ENCODE measurements at places on chromosomes 12 and 14.
A peak's percentile ranks its signal among the peaks of the same experiment; 100 is the strongest.

DNA sequence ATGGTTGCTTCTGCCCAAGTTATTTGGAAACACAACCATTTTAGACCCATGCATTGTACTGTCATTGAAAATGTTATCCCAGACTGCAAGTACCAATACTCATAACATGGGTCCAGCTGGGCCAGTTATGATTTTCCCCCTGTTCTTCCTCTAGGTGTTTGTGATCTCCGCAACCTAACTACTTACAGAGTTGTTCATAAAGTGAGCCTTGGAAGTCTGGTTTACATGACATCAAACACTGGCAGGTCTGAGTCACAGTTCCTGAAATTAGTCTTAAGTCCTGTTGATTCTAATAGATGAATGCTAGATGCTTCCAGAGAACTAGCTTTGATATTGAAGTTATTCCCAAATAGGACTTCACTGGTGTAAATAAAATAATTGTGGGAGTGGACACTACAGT is 487.0 kb downstream of the MED13L start:
- no peak for DNase-seq

DNA sequence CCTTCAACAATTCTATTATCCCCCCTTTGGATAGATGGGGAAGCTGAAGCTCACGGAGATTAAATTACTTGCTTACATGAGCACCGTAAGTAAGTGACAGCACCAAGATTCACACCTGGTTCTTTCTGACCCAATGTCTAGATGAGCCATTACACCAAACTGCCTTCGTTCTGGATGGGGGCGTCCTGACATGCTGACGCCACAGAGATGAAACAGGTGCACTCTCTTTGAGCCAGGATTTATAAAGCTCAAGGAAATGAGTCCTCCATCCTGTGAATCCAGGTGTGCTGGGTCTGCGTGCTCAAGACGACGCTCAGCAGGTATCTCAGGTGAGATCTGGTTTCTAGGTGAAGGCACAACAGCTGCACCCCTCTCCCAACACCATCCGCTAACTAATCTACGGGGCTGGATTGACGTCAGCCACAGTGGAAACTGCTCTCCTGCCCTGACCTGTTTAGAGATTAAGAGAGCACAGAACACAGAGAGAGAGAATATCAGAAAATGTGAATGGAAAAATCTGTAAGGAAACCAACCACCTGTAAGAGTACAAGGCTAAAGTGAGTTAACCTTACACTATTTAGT is 61.6 kb downstream of the KSR2 start:
- DNase-seq = no peak

DNA sequence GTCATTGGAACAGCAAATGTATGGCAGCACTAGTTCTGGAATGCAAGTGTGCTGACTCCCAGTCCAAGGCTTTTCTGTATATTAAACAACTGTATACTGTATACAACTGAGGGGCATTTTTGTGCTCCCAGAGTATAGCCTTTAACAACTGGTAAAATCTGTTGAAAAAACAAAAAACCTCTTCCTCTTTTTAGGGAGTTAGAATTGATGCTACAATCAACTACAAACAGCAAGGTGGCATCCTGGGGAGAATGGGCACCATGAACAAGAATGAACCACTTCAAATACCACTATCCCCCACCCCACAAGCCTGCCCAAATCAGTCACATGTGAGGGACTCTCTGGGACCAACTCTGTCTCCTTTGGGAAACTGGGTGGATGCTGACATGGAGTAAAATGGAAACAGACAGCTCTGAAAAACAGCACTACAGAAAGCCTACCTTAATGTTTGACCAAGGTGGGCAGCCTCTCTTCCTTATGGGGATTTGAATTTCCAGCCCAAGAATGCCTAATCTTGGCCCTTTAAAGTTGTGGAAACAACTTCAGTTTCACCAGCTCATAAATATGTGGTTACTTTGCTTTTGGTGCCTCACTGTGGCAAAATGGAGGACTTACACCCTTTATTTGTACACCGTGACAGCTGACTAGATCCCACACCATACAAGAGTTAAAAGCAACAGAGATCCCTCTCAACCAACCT is 7.5 kb downstream of the VTI1B start:
- DNase-seq = peak; percentile 59

GRCh38 chr14:74552623-74553022 is 59.1 kb downstream of the ISCA2 start:
- DNase-seq = no peak

GRCh38 chr12:130154276-130155070 is 7.8 kb upstream of the FZD10 start:
- DNase-seq = peak; percentile 11

GRCh38 chr12:131455218-131455506 is 255.7 kb upstream of the SFSWAP start:
- no peak for DNase-seq

DNA sequence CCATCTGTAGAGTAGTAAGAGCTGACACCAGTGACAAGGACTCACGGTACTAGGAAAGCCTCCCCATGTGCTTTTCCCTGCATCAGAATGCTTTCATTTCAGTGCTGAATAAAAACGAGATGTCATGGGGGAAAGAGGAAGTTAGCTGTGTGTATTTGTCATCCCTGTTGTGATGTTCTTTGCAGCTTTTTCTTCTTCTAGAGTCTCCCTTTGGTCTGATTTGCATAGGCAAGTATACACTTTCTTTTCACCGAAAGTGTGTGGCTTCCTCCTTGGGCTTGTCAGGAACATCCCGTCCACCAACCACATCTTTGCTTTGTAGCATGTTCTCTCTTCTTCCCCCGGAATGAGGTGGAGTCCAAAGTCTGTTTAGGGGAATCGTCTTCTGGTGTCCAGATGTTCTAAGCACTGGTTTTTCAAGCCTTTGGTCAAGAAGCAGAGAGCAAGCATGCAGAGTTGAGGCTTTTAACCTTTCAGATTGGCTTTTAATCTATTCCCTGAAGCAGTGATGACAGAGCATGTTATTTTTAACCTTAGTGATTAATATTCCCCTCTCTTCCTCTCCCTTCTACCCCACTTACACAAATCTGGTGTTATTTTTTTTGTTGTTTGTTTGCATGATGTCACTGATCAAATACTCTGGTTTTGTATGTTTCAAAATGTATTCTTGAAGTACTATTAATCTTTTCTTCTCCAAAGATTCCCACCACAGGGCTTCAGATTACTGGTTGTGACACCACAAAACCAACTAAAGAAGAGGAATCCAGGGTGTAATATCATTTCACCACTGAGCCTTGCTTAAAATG is 163.4 kb downstream of the SAMD4A start:
- peak; percentile 80 for DNase-seq

- peak; percentile 15 for DNase-seq
Measured at GRCh38 chr14:95346820-95347219, 27.1 kb upstream of the CLMN start.

Measured in fibroblast of skin of right biceps (primary cell).